Upper lobe of left lung (tissue), 6 donors: ENCODE measurements at places on chromosomes 2 and 18. TPM values are rescaled to one million over a fixed set of nuclear protein-coding genes. Genes with fewer than 3 reads are reported as not detected.

The KCTD1 gene
- total RNA-seq = 10.4 TPM

DNA sequence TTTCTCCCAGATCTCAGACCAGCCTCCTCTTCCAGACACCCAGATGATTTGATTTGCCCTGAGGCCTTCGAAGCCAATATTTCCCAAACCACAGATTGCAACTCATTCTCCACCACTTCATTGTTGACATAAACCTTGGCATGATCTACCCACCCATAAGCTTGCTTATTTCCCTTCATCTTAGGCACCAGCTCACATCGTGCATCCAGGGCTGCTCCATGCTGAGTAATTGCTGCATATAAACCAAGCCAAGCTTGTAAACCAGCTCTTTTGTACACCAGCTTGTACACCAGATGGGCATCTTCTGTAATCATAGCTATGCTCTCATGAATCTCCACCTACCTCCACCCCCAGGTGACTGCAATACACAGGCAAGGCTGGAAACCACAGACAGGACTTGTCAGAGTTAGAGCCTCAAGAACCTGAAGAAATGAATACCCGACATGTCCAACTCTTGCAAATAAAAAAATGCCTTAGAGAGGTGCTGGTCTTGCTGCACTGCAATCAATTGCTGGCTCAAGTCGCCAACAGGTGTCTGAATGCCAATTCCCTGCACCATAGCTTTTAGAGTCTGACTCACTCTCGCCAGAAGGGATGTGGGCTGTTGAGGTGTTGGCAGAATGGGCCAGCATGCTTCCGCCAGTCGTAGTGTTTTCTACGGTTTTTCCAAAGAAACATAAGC is 31.5 kb downstream of the TRABD2A start:
- H3K27ac ChIP-seq = no peak overlapping the region
- no peak overlapping the region for H3K4me3 ChIP-seq
- no peak for DNase-seq

The GBX2 gene
- total RNA-seq = not detected

- no peak overlapping the region for H3K4me3 ChIP-seq
- H3K27me3 ChIP-seq = no peaks in the 10 kb centered on the region
- H3K36me3 ChIP-seq = no peaks in the 10 kb centered on the region
- peaks cover 2% of the 10 kb centered on the region for H3K4me1 ChIP-seq
Observed at GRCh38 chr2:150911766-150912280, 349.8 kb downstream of the RBM43 start.

The TEKT4 gene
- 2.1 TPM for total RNA-seq

- H3K27me3 ChIP-seq = no peaks in the 10 kb centered on the region
- H3K36me3 ChIP-seq = no peaks in the 10 kb centered on the region
- H3K27ac ChIP-seq = no peak overlapping the region
- no peaks in the 10 kb centered on the region for H3K4me1 ChIP-seq
- H3K4me3 ChIP-seq = no peak overlapping the region
Observed at GRCh38 chr2:224359569-224359968, 42.3 kb downstream of the FAM124B start.
